ENCODE measurements at places on chromosomes 1 and 21.

DNA sequence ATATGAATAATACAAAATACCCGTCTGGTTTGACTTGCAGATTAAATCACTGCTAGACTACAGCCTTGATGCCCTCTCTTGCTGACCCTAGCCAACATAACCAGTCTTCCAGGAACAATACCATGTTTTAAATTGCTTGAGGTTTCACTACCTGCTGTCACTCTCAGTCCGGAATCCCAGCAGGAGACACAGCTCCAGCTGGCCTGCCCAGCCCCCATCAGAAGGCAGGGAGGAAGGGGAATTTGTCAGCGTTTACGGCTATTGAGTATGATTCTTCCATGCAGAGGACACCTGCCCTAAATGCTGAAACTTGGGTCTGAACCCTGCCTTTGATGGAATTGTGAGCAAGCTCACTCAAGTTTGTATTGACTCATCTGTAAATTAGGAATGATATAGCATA, 33.0 kb downstream of the ZNF496 start:
- no peak for DNase-seq

- DNase-seq, result no peak
Observed at GRCh38 chr1:45824607-45825006, 21.2 kb downstream of the MAST2 start.

GRCh38 chr1:27402349-27402754, 9.9 kb downstream of the GPR3 start:
- no peak for DNase-seq

DNA sequence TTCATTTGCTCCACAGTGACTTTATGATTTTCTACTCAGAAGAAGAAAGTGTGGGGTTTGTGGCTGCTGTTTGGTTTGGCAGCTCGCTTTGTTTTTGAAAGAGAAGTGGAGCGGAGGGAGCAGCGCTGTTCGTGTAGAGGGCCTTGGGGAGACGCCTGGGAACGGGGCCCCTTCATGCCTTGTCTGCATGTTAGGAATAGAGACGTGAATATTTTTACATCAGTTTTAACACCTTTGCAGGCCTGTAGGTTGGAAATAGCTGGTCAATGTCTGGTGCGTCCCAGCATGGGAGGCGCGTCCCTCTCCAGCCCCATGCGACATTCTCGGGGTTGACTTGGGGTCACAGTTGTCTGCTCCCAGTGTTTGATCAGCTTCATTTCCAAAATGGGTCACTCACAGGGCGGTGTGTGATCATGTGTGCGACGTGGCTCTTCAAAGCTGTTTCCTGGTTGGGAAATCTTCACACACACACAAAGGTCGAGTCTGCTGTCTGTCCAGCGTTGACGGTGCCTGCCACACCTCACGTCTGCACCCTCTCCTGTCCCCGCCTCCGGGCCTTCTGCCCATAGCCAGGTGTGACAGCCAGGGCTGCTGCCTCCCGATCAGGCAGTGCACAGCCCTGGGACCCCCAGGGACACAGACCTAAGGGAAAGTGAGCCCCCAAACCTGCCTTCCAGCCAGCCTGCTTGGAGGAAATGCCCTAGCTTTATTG, 149.2 kb downstream of the PSMG1 start:
- no peak for DNase-seq

DNA sequence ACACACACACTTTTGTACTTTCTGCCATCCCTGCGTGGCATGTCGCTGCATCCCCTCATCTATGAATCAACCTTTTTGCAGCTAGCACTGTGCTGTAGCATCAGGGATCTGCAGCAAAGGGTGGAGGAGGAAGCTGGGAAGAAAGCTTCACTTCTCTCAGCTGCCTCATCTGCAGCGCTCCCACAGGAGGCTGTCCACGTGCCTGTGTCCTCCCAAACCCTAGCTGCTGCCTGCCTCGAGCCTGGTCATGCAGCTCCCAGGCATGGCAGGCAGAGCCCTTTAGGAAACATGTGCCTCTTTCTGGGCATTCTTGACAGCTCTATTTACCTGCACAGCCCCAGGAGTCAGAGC, 262.1 kb upstream of the SGIP1 start:
- no peak for DNase-seq

- DNase-seq, result no peak
Observed at GRCh38 chr1:240111558-240111957, 19.9 kb downstream of the FMN2 start.

- peak; percentile 53 for DNase-seq
Observed at GRCh38 chr1:226731257-226731893, 7.7 kb downstream of the ITPKB start.
